Heart right ventricle (tissue), 16 donors: ENCODE measurements at places on chromosomes 4 and X. TPM values are rescaled to one million over a fixed set of nuclear protein-coding genes. Genes with fewer than 3 reads are reported as not detected.

The TAF7L gene
- not detected for total RNA-seq

The MAGEE1 gene
- 4.6 TPM for total RNA-seq

The TCEAL5 gene
- 0.28 TPM for total RNA-seq

The MSX1 gene
- total RNA-seq: 3.6 TPM

The SETD7 gene
- 43.0 TPM for total RNA-seq

The DHRSX gene
- 30.7 TPM for total RNA-seq

The PPM1K gene
- 160 TPM for total RNA-seq

The RADX gene
- total RNA-seq: 1.3 TPM

The AMER1 gene
- 4.2 TPM for total RNA-seq

GRCh38 chr4:104064646-104065577, 345.1 kb upstream of the TACR3 start:
- DNase-seq: peak; percentile 7

DNA sequence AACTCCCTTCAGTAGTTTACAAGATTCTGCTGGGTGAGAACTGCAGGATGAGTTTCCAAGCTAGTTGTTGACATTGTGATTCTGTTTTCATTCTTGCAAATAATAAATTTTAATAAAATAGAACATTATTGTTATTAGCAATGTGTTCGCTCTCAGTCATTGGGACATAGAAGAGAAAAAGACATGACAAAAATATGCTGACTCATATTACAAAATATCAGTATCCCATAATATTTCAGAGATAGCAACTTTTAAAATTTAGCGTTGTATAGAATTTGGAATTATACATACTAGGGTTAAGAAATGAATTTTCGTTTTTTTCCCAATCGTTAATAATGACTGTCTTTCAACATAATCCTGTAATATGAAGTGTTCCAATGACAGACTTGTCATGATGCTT, 45.4 kb downstream of the KIT start:
- no peak for DNase-seq

DNA sequence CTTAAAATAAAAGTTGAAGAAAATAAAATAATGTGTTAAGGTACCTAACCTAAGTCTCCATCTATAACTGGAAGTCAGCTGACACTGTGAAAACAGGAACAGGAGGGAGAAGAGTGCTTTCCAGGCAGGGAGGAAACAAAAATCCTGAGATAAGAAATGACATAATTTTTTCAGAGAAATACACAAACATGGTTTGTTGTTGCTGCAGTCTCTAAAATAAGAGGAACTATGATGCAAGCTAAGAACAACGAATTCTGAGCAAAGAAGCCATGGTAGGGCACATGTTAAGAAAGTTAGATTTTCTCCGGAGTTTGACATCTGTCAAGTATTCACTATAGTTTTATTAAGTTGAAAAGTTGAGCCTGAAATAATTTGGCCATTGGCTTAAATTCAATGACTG, 26.9 kb downstream of the PAPSS1 start:
- no peak for DNase-seq

- DNase-seq: no peak
These were observed 52.6 kb downstream of the FNIP2 start for GRCh38 chr4:158821228-158821971.

- DNase-seq: peak; percentile 29
These were observed 51.8 kb upstream of the JADE1 start for GRCh38 chr4:128757712-128758111.

- no peak for DNase-seq
These were observed 2189.6 kb downstream of the PCDH7 start for GRCh38 chr4:32909736-32910135.

- no peak for DNase-seq
These were observed 138.8 kb downstream of the GABRG1 start for GRCh38 chr4:45985038-45985437.

GRCh38 chr4:142414366-142414990, 431.6 kb downstream of the INPP4B start:
- DNase-seq: no peak

DNA sequence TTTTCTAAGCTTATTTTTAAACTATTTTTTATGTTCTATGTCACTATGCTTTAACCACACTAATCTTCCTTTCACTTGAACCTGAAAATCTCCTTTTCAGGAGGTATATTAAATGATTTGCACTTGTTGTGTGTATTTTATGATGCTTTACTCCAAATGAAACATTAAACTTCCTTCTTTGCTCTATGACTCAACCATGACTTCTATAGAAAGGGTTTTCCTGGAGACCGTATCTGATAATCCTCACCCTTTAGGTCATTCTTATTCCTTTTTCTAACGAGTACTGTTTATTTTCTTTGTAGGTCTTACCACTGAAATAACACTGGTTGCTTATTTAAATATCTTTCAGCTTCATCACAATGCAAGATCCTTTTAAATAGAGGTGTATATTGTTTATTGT, 1163.2 kb downstream of the PCDH18 start:
- DNase-seq: no peak

DNA sequence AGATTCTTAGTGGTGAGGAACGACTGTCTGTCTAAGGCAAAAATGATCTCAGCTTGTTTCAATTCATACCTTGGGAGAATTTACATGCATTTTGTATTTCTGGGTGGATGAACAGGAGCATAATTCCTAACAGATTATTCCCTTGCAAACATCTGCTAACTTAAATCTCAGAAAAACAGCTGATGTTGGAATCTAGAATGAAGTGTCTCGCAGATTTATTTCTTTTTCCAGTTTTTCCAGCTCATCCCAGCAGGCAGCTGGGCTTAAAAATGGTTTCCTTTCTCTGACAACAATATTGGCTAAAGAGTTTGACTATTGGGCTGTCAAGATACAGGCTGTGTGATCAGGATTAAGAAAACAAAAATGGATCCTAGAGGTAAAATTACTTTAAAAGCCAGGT, 1.1 kb downstream of the LNX1 start:
- DNase-seq: no peak

DNA sequence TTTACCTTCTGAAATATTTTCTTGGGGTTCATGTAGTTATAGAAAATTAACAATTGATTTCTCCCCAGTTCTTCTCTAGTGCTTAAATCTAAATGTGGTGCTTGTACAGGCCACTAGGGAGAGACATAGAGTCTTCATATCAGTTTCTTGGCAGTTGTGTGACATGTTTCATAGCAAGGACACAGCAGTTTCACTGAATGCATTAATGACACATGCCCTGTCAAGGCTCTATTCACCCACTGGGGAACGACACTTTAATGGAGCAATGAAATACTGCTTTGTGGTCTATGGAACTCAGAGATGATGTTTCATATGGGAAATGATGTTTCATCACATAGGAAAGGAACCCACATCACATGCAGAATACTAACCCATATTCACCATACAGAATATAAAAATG, 2.8 kb downstream of the VEGFC start:
- DNase-seq: peak; percentile 13

GRCh38 chrX:73831500-73831899, 268.5 kb downstream of the CHIC1 start:
- no peak for DNase-seq

DNA sequence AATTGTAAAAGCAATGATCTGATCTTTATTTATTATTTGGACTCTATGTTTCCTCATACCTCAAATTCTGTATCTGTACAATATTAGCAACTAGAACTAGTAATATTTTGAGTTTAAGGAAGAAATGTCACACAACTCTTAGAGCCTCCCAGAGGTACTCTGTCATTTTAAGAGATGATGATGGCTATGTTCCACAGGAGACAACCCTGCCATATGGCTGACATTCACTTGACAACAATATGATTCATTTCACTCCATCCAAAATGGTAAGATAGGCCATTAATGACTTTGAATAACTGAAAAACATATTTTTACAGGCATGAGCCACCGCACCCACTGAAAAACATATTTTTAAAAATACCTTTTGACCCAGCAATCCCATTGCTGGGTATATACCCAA, 190.3 kb downstream of the MAML3 start:
- no peak for DNase-seq

GRCh38 chrX:123961268-123962005, at the start of gene STAG2:
STAG2 (plus strand) TSS chrX:123961706; CDS start chrX:124022628, 60,922 bp downstream.
- DNase-seq: peak; percentile 54

GRCh38 chr4:37615059-37615719, 71.0 kb downstream of the RELL1 start:
- no peak for DNase-seq

GRCh38 chr4:132386130-132386529, 763.0 kb upstream of the PCDH10 start:
- no peak for DNase-seq

- DNase-seq: no peak
These were observed 632.7 kb downstream of the RAPGEF2 start for GRCh38 chr4:159735281-159736207.

- DNase-seq: no peak
These were observed 124.0 kb downstream of the PTPN13 start for GRCh38 chr4:86718152-86718551.

DNA sequence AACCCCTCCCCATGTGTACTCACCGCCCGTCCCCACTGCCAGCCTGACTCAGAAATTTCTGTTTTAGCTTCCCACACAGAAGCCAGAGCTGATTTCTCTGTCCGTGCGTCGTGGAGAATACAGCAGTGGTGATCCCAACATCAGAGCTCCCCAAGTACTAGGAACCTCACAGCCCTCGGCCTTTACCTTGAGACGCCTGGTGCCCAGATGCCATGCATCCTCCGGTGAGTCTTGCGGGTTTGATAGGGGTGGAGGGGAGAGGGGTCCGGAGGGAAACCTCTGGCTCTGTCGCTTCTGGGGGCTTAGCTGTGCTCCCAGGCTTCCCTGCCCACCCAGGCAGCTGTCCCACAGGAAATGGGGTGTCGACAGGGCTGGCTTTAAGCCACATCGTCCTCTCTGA, 2.1 kb downstream of the LOC101059915 start:
- no peak for DNase-seq

- DNase-seq: no peak
These were observed 141.3 kb upstream of the ANXA3 start for GRCh38 chr4:78410225-78410624.

DNA sequence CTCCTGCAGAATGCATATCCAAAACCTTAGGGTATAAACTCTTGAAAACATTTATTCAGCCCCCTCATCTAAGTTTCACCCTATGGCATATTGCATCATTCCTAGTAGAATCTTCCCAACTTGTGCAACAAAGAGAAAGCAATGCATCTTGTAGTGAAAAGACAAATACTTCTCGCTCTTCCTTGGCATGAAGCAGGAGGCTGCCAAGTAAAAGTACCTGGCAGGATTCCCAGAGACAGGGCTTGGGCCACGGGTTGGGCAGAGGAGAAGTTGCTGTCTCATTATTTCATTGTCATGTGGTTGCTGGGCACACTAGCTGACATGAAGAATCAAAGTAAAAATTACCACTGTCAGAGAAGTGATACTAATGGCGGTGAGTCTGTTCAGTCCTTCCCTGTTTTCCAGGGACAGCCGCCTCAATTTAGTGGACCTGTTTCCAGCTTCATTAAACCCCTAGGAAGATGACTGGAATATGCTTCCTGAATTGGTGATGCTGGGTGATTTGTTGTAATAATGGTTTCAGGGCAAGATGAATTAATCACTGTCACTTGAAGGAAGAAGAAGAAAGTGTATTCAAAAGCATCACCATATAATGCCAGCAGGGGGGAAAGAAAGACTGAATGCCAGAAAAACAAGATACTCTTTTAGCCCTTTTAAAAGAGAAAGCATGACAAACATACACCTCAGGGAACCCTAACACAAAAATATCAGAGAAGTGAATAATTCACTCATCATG, 380.5 kb upstream of the IGFBP7 start:
- no peak for DNase-seq

DNA sequence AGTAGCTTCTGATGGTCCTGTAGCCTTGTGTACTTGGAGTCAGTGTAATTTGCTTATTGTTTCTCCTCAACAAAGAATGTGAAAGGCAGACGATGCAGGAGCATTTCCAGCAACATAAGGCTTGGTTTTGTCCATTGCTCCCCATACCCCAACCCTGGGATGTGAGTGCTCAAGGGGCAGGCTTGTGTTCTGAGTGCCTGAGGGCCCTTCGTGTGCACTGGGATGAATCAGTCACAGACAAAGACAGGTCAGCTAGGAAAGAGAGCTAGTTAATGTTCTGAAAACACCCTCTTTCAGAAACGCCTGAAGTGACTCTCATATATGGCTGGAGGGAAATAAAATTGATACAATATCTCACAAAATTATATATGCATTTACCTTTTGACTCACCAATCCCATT, 59.1 kb downstream of the PRPS1 start:
- no peak for DNase-seq

- peak; percentile 81 for DNase-seq
These were observed at the start of gene ARHGAP10 for GRCh38 chr4:147731580-147732517. ARHGAP10 (plus strand) TSS chr4:147732088; CDS start chr4:147732302, 214 bp downstream.

DNA sequence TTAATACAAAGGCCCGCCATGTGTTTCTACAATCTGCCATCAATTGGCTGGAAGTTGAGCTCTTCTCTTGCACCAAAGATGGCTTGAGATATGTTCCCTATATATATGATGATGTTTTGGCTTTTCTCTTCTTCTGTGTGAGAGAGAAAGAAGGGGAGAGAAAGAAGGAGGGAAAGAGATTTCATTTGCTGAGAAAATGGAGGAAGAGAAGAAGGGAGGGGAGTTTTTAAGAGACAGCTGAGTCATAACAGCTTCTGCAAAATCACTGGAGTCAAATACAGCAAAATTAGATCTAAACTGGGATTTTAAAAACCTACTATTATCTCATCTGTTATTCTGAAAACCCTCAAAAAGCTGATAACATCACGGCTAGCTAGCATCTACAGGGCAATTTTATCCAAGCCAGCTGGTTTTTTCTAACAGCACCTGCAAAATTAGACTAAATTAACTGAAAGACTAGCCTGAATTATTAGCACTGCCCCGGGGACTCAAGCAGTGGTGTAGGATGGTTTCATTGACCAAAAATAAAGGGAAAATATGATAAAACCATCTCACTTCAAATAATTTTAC, 647.6 kb upstream of the ACTRT1 start:
- no peak for DNase-seq

DNA sequence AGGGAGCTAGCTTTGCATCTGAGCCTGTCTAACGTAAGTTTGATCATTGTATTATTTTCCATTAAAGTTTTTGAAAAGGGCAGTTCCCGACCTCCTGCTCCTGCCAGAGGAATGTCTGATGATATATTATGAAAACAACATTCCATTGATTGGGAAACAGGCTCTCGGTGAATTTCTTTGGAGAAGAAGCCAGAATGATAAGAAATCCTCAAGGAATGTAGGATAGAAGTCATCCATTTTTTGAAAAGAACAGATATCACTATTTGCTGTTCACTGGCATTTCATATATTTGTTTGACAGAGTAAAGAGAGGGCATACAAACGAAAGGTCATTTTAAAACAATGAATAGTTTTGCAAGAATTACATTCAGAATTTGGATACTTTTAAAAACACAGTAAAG, 781.0 kb upstream of the HTR2C start:
- no peak for DNase-seq

- DNase-seq: no peak
These were observed 87.5 kb downstream of the TRAPPC11 start for GRCh38 chr4:183746305-183747229.

DNA sequence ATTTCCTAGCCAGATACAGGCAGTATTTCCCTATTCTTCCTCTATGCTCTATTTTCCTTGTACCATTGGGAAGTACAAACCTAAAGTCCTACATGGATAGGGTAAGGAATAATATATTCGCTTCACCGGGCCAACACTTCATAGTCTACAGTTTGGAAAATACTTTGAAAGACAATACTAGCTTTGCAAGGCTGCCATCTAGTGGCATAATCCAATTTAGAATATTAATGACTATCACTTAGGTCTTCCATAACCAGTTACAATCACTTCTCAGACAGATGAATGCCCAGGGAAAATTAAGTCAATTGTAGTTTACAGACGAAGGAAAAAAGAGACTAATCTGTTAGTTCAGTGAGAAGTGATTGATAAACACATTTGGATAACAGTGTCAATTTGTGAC, 141.0 kb upstream of the FAM47C start:
- no peak for DNase-seq
